ENCODE measurements at places on chromosomes 16 and 17.
A peak's percentile ranks its signal among the peaks of the same experiment; 100 is the strongest.

DNA sequence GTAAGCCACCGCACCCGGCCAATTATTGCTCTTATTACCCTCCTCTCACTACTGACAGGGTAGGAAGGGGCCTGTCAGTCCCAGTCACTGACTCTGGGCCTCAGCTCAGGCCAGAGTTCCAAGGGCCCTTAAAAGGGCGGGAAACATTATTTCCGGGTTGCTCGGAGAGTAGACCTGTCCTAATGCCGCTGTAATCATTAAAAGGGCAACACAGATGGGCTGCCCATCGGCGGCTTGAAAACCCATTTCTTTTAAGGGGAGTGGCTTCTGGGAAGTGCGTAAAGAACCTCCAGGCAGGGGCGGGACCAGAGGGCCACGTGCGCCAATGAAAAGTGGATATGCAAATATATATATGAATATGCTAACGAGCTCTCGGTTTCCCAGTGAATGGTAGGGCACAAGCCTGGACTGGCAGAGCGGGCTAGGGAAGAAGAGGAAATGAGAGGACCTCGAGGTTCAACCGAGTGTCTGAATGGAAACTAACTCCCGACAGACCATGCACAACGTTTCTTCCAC lies 26.6 kb downstream of the PIPOX start:
- DNase-seq = peak; percentile 12

- DNase-seq = no peak
Measured at GRCh38 chr16:83136419-83136818, 509.6 kb downstream of the CDH13 start.

DNA sequence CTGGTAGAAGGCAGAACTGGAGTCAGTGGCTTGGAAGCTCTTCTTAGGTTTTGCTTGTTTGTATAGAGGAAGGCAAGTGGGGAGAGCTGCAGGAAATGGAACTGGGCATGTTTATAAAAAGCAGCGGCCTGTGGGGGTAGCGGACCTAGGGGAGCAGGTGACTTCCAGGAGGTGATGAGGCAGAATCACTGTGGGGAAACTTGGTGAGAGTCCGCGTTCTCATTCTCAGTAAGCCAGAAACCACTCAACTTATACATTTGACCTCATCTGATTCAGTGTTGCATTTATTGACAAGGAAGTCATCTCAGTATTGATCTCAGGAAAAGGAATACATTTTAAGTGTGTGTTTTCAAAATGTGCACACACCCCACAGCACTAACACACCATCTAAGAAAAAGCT lies 299.8 kb downstream of the CNTNAP4 start:
- DNase-seq = no peak

DNA sequence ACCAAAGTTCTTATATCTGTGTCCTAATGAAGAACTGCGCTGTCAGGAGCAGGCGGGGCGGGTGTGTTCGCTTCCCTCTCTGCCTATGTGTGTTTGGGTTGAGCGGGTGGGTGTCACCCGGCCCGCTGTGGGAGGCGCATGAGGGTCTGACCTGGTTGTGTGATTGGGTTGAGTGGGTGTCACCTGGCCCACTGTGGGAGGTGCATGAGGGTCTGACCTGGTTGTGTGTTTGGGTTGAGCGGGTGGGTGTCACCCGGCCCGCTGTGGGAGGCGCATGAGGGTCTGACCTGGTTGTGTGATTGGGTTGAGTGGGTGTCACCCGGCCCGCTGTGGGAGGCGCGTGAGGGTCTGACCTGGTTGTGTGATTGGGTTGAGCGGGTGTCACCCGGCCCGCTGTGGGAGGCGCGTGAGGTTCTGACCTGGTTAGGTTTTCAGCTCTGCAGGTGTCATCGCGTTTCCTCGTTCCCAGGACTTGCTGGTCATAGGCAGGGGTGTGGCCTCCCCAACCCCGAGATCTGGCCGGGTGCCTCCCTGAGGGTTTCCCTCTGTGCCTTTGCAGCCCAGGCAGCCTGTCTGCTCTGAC lies 69.6 kb upstream of the ZNF750 start:
- DNase-seq = peak; percentile 29

DNA sequence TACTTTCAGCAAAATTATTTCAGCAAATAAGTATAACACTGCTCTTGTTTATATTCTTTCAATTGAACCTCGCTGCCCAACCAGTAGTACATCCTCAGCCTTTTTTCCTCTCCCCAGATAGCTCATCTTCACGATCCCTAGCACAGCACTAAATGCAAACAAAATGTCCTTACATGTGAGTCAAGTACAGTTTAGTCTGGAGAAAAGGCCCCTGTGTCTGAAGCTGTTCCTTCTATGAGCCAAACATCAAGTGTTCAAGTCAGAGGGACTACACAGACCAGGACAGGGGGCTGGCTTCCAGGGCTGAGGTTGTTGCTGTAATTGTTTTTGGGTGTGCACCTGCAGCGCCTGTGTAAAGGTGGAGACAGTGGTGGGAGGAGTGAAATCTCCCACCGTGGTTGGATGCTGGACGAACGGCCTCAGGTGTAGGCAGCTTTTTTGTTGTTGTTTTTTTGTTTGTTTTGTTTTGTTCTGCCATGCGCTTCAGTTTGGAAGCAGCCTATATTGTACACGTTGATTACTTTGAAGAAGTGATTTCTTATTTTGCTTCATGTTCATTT lies 147.1 kb downstream of the PRKCA start:
- DNase-seq = no peak

DNA sequence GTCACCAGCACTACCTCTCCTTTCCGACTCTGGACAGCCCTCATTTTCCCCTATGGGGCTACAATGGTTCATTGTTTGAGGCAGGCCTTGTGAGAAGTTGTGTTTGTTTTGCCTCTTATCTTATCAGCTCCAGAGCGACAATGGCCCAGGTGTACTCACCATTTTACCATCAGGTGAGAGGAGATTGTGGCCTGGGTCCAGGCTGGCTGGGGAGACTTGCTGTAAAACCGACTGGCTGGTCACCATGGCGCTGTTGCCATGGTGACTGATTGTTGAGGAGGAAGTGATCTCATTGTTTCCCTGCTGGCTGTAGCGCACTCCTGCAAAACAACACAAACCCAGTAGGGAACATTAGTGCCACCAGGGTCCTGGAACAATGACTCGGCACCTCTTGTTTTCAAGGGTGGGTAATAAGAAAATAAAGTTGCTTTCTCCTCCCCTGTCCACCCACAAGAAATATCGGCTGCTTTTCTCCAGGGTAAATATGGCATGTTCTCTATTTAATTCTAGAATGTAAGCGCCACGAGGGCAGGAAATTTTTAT lies 34.4 kb downstream of the HNF1B start:
- DNase-seq = peak; percentile 83

- no peak for DNase-seq
Measured at GRCh38 chr16:85449191-85449884, 163.8 kb upstream of the GSE1 start.

- no peak for DNase-seq
Measured at GRCh38 chr17:48647103-48647962, 21.2 kb upstream of the HOXB9 start.

Data from erythroblast (primary cell).